CD4-positive, alpha-beta T cell treated with Interleukin-1 beta for 1 hour (primary cell): ENCODE measurements at places on chromosomes 7 and 10.
A peak's percentile ranks its signal among the peaks of the same experiment; 100 is the strongest.

DNA sequence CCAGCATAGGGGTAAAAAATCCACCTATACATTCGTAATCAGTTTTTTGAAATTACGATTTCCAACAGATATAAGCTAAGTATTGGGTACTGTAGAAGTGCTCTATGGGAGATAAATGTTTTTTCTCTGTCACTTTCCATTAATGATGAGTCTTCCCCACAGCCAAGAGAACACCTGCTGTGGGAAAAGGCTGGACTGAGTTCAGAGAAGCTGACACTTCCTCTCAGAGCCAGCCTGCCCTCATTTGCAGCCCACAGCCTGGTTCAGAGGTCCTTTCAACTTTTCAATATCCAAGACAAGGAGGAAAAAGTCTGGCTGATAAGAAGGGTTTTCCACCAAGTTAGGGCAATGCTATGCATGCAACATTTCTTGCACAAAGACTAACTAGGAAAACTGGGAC, 64.5 kb upstream of the DNAJB12 start:
- no peak for DNase-seq

DNA sequence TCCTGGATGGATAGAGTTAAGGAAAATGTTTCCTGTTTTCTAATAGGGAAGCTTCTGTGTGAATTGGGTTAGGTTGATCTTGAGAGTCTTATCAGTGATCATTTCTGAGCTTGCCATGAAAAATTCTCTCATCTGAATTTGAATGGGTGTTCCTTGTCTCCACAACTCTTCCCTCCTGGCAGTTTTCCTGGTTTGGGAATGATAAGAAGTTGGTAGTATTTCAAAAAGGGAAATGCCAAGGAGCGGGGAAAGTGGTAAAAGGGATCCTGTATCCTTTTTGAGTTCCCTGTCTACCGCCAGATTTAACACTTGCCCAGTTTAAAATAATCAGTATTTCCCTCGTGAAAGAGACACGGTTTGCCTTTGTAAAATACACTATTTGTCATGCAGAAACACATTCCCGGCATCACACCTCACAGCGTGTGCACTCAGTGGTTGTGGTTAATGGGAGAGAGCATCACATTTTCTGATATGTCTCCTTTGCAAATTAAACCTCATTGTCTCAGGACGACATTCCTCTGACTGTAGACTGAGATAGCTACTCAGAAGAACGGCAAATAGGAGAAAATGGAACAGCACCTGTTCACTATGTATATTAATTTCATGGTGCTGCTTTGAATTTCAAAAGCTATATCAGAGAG, 113.2 kb upstream of the IFRD1 start:
- no peak for DNase-seq

DNA sequence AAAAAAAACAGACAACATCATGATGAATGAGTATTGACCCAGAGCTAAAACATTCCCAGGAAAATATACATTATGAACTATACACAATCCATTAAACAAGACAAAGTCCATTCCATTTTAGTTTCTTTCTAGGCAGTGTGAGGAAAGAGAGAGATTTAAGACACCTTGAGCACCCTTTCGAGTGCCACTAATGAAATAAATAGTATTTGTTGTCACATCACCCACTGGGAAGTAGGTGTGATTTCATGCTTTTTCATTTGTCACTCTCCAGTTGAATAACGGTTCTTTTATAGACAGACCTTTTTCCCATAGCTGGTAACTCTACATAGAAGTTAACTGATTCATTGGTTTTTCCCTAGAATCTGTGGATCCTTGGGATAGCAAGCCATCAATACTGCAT, 29.9 kb upstream of the SEMA3A start:
- DNase-seq, result no peak

- no peak for DNase-seq
Observed at GRCh38 chr7:40538281-40538680, 403.5 kb downstream of the SUGCT start.

DNA sequence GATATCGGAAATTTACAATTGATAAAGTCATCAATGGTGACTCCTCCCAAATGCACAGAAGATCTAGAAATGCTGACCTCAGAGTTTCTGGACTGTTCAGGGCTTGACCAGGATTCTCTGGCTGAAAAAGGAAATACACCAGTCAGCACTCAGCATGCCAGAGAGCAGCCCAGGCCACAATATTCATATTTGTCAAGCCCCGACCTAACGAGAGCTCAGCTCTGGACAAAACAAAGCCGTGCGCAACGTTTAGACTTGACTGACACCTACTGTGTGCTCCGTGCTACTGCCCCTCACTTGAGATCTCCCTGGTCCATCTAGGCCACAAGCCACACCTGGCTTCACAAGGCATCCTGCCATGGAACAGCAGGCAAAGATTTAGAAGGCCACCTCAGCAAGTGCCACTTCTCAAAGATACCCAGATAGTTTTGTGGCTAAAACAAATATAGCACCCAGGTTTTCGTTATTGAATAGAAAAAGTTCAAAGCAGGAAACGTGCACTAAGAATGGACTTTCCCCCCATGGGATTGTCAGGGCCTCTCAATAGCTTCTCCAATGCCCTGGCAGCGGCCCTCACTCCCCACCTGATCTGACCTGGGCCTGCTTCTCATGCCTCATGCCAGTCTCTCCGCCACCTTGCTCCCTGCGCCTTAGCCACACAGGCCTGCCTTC, 218.3 kb downstream of the FAM107B start:
- DNase-seq, result peak; percentile 64

- DNase-seq, result no peak
Observed at GRCh38 chr7:54687462-54688212, 71.4 kb downstream of the SEC61G start.

DNA sequence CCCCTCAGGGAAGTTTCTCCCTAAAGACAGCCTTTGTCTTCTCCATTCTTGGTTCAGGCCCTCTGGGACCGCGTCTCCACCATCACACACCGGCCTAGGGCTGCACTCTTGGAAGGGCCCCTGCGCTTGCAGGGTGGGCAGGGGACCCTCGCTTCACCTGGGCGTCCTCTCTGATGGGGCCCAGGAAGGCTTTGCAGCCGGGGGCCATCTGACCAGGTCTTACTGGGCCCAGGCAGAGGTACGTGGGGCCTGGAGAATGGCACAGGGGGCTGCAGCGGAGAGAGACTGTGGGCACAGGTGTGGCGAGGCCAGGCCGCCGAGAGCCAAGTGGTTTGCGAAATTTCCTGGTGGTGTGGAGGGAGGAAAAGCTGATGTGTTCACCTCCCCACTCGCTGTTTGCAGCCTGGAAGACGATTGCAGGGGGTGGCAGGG, 44.4 kb downstream of the ALOX5 start:
- no peak for DNase-seq

DNA sequence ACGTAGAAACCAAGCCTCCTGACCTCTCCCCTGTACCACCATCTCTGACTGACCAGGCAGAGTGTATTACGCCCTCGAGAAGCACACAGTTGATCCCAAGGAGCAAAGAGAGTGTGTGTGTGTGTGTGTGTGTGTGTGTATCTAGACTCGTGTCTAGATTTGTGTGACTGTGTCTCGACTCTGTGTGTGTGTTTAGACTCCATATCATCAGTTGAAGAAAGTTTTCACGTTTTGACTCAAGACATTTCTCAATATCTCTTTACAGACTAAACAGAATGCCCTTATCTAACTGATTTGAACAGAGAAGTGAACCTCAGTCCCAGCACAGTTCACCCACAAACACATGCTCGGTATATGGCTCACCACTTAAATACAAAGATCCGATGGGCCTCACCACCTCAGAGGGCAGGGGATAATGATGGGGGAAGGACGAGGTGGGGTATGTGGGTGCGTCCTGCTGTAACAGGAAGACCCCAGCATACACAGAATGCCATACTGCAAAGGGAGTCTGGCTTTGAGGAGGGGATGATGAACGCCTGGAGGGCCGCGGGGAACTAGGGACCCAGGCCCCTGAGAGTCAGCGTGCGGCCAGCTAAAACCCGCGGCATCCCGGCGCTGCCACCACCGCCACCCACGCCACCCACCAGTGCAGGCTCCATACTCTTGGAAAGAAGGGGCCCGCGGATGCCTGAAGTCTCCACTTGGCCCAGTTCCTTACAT, 780 bp downstream of the ALDH18A1 start:
- DNase-seq, result no peak

- DNase-seq, result no peak
Observed at GRCh38 chr7:75033826-75034225, 39.8 kb downstream of the RCC1L start.

- no peak for DNase-seq
Observed at GRCh38 chr7:103123529-103123928, 25.4 kb downstream of the NAPEPLD start.

DNA sequence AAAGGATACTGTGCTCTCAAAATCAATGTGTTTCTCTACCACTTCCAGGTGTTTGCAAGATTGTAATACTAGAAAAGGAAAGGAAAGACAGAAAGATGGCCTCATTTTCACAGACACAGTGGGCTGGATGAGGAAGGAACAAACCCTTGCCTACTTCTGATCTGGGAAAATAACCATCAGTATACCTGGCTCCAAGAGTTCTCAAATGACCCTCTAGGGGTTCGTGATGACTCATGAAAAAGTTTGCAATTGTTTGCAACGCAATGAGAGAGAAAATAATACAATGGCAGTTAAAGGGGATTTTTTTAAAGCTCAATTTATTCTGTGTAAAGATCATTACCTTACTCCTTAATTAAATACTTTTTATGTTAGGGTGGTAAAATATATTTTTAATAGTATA, 197.6 kb upstream of the INHBA start:
- DNase-seq, result no peak

DNA sequence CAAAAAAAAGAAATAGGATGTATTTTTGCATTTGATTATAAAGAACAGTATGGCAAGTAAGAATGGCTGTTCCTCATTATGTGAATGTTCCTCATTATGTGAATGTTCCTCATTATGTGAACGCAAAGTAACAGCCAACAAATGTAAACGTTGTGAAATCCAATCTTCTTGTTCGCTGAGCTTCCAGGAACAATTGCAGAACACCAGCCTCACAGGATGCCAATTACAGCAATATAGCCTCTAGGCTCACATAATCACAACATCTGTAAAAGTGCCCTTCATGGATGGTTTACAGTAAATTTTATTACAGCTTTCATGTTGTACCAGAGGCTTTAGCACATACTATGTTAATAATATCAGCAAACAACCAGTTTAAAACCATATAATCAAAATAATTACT, 71.6 kb downstream of the THSD7A start:
- no peak for DNase-seq

- no peak for DNase-seq
Observed at GRCh38 chr7:112381311-112382091, 68.8 kb upstream of the IFRD1 start.
